Anterior cingulate cortex (tissue), 58 donors: ENCODE measurements at places on chromosomes 2 and 18.

DNA sequence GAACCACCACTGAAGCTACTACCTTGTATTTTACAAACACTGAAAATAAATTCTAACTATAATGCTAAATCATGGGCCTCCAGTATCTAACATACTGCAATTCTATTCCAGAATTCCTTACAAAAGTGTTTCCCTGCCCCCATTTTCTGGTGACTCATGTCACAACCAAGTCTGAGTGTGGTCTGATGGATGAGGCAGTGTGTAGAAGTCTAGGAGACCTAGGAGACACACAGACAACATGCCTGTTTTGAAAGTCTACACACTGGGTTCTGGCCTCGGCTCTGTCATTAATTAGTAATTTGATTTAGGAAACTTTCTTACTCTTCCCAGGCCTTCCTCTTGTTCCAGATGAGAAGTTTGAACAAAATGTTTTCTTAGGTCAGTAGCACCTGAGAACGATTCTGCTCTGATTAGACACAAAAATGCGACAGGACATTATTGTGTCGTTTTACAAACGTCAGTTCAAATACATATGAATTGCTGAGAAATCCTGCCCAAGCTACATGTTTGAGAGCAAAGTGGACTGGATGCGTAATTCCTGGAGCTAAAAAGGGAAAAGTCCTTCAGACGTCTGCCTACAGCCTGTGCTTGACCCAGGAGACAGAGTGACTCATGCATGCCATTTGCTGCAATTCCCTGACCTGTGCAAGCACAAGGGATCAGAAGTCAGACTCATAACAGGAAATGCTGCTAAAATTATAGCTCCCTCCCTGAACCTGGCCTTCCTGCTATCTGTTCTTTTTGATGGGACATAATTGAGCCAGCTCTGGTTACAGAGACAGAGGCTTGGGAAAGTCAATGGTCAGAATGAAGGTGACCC, 494.4 kb downstream of the SOX11 start:
- no peak for DNase-seq

- DNase-seq: no peak
These were observed 309.9 kb upstream of the PKDCC start for GRCh38 chr2:41737888-41738287.

DNA sequence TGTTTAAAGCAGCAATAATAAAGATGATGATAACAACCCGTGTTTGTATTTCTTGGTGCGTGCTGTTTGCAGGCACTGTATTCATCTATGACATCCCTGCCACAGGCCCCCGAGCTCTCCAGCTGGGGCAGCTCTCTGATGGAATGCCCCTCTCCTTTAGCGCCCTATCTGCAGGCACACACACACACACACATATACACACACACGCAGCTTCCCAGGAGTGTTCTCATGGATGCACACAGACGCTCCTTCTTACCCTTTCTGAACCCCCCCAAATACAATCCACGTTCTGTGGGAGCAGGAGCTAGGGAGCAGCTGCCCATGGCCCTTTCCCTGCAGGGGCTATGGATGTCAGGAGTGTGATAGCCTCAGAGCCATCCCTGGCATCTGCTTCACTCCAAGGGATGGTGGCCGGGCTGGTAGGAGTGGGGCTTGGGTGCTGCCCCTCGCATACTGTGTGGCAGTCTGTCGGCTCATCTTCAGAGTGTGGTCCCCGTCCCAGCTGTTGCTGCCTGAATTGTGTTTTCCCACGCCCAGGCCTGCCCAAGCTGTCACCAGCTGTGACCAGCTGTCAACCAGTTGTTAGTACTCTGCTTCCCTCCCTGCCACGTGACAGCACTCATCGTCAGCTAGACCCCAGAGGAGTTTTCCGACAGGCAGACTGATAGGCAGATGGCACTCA, 50.8 kb upstream of the MYCN start:
- DNase-seq: no peak

- no peak for DNase-seq
These were observed 17.1 kb downstream of the KRCC1 start for GRCh38 chr2:88038263-88039105.

- no peak for DNase-seq
These were observed 7.0 kb downstream of the NDUFV2 start for GRCh38 chr18:9109523-9109922.

DNA sequence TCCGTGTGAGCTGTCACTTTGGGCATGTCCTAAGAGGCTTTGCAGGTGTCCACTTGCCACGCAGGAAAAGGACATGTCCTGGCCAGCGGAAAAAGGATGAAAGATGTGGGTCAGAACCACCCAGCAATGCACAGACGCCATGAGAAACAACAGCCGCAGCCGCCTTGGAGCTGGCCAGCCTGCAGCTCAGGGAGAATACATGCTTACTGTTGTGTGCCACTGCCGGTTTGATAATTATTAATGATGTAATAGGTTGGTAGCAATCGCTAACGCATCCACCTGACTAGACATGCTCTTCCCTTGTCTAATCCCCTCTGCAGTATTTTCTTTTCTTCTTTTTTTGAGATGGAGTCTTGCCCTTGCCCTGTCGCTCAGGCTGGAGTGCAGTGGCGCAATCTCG, 221.7 kb downstream of the HAUS1 start:
- no peak for DNase-seq

GRCh38 chr2:8595811-8596600, 85.8 kb upstream of the ID2 start:
- no peak for DNase-seq
